ENCODE measurements at places on chromosomes 7 and 10.

- no peak for DNase-seq
Observed at GRCh38 chr7:36567699-36568451, 156.4 kb downstream of the AOAH start.

DNA sequence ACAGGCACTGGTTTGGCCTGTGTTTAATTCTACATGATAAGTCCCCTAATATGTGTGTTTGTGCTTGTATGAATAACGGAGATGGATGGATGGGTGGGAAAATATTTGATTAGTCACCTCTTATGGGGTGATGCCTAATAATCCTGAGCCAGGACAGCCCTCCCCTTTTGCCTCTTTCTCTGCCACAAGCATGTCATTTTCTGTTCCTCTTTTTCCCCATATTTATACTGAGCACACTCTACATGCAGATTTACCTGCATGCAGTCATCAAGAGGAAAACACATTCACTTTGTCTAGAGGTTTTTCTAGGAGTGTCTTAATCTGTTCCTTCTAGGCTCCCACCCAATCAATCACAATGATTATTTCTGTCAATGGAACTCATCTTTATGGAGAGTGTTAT lies 111.6 kb upstream of the TBX20 start:
- DNase-seq = no peak

DNA sequence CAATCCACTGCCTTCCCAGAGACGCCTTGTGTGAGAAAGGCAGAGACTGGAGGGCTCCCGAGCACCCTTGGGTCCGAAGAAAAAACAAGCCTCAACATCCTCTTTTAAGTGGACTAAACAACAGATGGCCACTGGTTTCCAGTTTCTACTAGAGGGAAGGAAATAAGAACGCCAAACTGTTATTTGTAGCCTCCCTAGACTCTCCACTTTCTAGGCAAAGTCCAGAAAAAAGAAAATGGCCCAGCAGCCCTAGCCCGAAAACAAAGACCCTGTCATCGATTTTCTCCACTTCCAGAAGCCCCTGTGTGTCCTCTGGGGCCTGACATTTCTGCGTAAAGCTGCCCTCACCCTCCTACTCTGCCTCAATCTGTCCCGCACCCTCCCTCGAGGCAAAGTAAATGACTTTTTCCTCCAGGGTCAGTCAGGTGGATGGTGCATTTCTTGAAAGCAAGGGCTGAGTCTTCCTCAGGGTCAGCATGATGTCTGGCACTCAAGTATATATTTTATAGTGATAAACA lies 6.0 kb downstream of the RGS10 start:
- DNase-seq = no peak

- no peak for DNase-seq
Observed at GRCh38 chr7:141320287-141320686, 230.9 kb upstream of the AGK start.

DNA sequence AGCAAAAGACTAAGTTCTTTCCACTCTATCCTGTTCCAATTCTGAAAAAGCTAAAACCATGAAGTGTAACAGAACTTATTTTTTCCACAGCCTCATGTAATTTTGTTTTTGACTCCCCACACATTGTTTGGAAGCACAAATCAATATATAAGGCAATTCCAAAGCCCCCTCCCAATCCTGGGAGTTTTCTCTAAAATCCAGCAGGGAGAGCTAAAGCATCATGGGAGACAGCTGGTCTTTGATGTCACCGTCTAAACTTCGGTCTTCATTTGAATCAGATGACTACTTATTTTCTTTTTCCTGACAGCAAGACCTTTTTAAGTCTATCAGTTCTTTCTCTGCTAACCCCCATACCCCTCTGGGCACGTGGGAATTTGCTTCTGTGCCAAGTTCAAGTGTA lies 33.3 kb upstream of the PON1 start:
- DNase-seq = no peak
